H1 (cell line): ENCODE measurements at places on chromosomes 7 and 10. TPM values are rescaled to one million over a fixed set of nuclear protein-coding genes. Genes with fewer than 3 reads are reported as not detected.

- DNase-seq, result no peak
These were observed 41.6 kb upstream of the AQP1 start for GRCh38 chr7:30869794-30870611.

DNA sequence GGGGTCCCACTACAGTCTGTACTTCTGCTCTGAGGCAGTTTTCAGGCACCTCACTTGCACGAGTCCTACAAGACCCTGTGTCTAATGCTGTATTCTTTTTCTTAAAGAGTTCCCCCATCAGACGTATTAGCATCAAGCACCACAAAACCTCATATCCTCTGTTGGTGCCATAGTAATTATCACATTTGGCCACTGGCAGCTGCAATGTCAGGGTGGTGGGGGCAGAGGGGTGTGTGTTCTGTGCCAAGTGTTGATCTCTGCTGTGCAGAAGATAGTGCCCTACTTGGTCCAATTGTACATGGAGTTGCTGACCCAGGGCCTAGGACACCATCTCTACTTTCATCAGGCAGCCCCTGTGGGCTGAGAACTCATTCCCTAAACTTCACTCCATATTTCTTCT lies 20.0 kb upstream of the JAZF1 start:
- DNase-seq, result no peak

GRCh38 chr7:108059526-108059925 lies 56.6 kb upstream of the LAMB1 start:
- DNase-seq, result no peak

- peak; percentile 35 for DNase-seq
These were observed 12.1 kb downstream of the IL15RA start for GRCh38 chr10:5965266-5965665.

DNA sequence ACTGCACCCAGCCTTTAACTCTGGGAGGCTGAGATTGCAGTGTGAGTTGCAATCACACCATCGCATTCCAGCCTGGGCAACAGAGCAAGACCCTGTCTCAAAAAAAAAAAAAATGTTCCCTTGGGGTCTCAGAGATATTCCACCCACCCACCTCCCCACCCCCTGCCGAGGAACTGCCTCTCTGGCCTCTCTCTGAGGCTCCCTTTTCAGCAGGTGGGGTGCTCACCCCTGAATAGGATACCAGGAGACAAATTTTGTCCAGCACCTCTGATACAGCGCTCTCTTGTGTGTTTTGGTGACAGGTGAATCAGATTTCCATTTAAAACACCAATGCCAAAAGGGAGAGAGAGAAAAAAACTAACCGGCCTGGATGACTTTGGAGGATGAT lies 92.6 kb upstream of the KIF5B start:
- no peak for DNase-seq

- no peak for DNase-seq
These were observed 84.3 kb upstream of the MPP7 start for GRCh38 chr10:28387140-28387539.

CALCR gene
- 3.0 and 3.6 TPM in 2 replicates for total RNA-seq

DIP2C gene
- 8.8 and 9.3 TPM in 2 replicates for total RNA-seq
